AG04450 (cell line): ENCODE measurements at places on chromosomes 3 and 15.
A peak's percentile ranks its signal among the peaks of the same experiment; 100 is the strongest.

GRCh38 chr3:35727179-35727578 lies 87.9 kb downstream of the ARPP21 start:
- DNase-seq = no peak

GRCh38 chr3:32442766-32443165 lies 51.1 kb downstream of the CMTM7 start:
- DNase-seq = no peak

DNA sequence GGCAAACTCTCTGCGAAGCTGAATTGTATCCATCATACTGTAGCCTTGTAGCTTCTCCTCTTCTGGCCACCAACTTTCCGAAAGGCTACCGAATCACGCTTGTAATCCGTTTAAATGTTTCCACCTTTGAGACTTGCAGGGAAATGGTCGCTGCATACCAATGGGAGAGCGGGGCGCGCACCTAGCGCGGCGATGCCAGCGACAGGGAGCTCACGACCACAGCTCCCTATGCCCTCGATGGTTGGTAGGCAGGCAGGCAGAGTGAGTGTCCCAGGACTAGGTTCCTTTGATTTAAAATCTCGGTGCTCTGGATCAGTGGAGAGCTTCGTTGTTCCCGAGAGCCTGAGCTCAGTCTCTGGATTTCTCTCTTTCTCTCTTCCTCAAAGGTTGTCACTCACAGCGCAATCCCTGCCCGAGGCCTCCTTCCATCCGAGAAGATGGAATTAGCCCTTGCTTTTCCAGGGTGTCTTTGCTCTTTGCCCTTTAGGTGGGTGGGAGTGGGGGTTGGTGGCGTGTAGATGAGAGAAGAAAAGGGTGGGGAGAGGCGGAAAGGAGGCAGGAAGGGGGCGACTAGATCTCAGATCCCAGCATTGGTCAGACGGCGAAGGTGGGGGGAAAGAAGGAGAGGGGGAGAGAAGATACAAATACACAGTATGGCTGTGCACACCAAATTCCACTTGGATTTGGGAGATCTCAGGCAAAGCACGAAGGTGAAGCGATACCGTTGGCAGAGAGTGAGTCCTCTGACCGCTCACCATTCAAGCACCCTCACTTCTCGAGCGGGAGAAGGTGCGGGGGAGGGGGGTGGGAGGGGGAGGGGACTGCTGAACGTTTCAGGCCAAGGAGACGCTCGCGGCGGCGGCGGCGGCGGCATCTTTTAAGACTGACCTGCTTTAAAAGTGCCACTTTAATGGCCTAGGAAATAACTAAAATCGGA lies at the start of gene SLITRK3:
Gene SLITRK3, minus strand, starts transcription at position 745 of the 937 bp plus-strand sequence. CDS start 5,554 bp downstream, outside the sequence.
- DNase-seq = no peak

DNA sequence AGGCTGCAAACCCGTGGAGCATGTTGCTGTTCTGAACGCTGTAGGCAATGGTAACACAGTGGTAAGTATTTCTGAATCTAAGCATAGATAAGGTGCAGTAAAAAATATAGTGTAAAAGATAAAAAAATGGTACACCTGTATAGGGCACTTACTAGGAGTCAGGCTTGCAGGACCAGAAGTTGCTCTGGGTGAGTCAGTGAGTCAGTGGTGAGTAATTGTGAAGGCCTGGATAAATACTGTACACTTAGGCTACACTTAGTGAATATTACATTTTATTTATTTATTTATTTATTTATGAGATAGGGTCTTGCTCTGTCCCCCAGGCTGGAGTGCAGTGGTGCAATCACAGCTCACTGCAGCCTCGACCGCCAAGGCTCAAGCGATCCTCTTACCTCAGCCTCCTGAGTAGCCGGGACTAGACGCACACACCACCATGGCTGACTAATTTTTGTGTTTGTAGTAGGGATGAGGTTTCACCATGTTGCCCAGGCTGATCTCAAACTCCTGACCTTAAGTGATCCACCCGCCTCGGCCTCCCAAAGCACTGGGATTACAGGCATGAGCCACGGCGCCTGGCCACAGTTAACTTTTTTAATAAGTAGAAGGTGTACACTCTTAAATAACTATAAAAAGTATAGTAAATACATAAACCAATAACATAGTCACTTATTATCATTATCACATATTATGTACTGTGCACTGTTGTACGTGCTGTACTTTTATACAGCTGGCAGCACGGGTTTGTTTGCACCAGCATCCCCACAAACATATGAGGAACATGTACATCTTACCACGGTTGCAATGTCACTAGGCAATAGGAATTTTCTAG lies 155.1 kb downstream of the IGF1R start:
- peak; percentile 8 for DNase-seq

DNA sequence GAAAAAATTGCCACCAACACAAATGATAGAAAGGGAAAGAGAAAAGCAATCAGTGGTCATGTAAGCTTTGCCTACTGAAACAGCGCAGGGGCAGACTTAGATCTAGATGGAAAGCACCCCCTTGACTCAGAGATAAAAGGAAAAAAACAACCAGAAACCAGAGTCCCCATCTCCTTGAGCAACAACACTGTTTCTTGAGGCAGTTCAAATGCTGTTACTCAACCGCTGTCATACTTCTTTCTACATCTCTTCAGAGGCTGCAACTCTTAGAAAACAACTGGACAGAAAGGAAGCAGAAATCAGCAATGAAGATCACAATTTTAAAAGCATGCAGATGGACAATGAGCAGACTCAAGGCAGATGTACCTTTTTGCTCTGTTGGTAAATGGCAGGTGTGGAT lies 36.5 kb downstream of the FSIP1 start:
- DNase-seq = no peak

DNA sequence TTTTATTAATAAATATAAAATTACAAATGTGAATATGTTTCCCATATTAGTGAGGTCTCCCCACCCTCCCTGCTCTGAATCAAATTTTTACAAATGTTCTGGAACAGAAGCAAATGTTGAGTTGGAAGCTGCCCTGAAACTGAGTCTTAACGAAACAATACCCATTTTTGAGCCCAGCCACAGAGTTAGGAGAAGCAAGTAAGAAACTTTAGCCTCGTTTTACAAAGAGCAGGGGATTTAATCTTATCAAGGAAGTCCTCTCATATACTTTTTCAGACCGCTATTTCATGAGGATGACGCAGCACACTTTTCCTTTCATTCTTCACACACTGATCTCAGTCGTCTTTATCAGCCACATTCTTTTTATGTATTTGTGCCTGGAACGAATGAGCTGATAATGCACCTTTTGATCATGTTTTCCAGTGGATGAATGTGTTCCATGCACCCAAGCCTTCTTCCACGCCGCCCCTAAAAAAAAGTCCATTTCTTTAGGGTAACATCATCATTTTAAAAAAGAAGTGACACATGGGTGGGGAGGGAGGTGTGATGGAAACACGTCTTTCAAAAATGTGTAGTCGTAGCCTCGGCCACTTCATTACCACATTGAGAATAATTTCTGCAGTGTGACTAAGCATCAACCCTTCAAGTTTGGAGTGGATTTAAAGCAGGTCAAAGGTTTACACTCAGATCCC lies 48.1 kb downstream of the SETMAR start:
- no peak for DNase-seq

DNA sequence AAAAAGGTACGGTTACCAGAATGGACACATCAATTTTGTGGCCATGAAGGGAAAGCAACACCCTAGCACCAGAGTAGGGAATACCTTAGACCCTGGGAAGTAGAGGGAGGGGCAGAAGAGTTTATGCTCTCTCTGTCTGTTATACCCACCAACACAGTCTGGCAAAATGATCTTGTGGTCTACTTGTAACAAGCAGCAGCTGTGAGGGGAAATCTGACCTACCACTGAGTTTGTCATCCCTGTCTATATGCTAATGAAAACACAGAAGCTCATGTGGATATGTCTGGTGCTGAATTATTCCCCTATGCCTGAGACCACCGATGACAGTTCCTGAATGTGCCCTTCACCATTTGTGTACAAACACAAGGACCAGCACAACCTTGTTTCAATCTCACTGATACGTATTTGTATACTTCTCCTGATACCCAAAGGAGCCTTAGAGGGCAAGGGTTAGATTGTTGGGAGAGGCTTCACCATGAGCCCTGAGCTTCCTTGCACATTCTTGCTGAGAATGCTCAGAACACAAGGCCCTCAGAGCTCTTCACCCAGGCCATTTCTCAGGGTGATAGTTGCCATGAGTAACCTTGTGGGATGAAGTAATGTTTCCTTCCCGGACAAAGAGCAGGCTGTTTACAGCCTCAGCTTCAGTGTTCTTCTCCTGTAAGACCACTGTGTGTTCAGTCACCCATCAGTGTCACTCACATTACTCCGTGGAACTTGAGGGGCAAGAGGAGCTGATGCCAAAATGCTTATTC lies 24.7 kb upstream of the ZNF639 start:
- DNase-seq = no peak

- no peak for DNase-seq
Measured at GRCh38 chr15:27869697-27870281, 229.3 kb downstream of the OCA2 start.

DNA sequence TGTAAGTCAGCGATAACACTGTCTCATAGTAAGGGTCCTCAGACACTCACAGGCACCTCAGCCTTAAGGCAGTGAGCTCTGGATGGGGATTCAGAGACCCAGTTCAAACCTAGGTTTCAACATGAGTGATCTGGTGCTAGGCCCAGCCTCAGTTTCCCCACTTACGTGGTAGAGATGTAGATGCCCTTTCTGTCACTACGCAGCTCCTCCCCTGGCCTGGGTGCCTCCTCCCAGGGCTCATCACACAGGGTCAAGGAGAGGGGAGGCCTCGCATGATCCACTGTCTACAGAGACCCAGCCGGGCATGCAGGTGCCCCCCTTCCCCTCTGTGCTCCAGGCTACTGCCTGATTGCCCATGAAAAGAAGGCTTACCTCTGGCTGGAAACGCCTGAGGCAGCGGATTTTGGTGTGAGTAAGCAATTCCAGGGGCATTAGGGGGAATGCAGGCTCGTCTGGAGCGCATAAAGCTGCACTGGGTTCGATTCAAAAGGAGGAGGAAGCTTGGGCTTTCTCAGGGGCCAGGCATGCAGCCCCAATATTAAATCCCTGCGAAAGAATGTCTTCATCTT lies 69.8 kb upstream of the ANKRD34C start:
- no peak for DNase-seq

DNA sequence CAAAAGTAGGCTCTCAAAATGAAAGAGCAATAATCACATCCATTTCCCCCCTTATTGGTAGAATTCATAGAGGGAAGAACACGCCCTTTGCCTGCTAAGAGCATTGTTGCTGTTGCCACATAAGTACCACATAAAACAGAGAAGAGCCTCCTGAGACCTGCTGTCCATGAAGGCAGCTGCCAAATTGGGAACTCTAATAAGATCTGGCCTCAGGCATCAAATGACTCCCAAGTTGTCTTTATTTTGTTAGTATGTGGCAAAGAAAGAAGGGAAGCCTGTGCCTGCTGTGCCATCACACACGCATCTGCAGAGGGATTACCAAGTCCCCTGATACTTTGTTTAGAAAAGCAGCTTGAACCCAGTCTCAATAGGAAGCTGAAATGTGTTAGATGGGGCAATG lies 23.9 kb downstream of the VGLL3 start:
- no peak for DNase-seq

- no peak for DNase-seq
Measured at GRCh38 chr3:177599837-177600236, 402.6 kb upstream of the TBL1XR1 start.

- DNase-seq = peak; percentile 46
Measured at GRCh38 chr3:177574222-177574856, 377.1 kb upstream of the TBL1XR1 start.

DNA sequence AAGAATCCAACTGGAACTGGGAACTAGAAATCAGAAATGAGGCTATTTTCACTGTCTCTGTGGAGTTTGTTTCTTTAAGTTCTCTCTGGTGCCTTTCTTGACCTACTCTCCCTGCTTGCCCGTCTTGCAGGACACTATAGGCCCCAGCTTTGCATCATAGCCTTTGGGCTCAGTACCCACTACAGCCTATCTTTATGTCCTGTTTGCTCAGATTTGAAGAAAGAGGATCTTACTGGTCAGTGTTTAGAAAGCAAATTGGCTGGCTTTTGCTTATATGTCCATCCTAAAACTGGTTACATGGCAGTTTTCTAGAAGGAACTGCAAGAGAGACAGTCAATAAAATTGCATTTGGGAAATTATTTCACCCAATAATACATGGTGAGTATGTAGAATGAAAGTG lies 231.8 kb upstream of the TBL1XR1 start:
- no peak for DNase-seq

DNA sequence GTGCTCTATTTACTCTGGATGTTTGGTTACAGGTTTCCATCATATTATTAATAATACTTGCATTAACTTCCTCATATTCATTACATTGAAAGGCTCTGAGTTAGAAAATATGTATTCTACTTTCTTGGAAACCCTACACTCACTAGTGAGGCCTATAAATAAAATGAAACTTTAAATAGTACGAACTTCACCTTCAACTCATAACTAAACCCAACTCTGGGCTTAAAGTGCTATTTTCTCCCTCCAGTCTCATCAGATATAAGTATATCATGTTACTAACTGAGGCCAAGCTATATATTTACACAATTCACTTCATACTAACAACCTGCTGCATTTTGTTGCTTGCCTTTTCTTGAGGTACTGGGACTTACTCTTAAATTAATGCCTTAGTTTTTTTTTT lies 306.7 kb downstream of the TIGIT start:
- DNase-seq = no peak

DNA sequence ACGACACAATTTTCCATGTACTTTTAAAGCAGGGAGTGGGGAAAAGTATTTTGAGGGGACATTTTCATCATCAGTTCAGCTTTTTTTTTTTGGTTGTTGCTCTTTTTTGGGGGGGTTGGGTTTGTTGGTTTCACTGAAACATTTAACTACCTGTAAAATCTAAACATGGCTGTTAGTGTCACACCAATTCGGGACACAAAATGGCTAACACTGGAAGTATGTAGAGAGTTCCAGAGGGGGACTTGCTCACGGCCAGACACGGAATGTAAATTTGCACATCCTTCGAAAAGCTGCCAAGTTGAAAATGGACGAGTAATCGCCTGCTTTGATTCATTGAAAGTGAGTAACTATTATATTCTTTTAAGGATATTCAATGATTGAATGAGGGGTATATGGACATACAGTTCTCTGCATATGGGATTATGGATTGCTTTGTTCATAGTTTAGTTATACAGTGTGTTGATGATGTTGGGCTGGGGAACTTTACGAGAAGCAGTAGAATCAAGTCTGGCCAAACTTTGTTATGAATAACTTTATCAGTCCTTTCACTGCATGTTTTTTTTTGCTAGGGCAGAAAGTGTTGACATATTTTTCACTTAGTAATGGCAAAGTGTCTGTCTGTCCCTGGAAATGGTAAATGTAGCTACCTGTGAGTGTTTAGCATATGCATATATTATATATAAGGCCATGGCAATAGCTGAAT lies 31.5 kb downstream of the MBNL1 start:
- no peak for DNase-seq

- no peak for DNase-seq
Measured at GRCh38 chr3:42639192-42639591, 14.3 kb upstream of the ZBTB47 start.

DNA sequence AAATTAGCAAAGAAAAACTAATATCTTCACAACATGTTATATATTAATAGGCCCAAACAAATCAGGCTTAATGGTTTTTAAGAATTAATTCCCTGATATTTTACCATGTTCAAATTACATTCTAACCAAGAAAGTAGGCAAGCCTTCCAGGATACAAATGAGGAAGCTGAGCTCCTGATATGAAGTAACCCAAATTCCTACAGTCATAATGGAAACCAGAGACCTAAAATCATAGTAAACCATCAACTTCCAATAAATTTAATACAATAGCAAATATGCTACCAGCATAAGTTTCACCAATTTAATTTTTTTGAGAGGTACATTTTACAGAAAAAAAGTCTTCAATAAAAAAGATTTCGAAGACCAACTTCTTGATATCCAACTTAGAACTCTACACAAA lies 3.8 kb downstream of the DCBLD2 start:
- no peak for DNase-seq
